Mesothelial cell of epicardium (in vitro differentiated cells): ENCODE measurements at places on chromosomes 7 and 10. TPM values are rescaled to one million over a fixed set of nuclear protein-coding genes. Genes with fewer than 3 reads are reported as not detected.

AS3MT gene
- 8.7 to 12.8 TPM (median 8.7 TPM) in 3 replicates for total RNA-seq

GPR85 gene
- 1.8 to 2.2 TPM (median 2.1 TPM) in 3 replicates for total RNA-seq

ADAMTS14 gene
- 3.2 to 4.1 TPM (median 3.9 TPM) in 3 replicates for total RNA-seq

SORCS3 gene
- total RNA-seq = 0.04 to 0.11 TPM (median 0.09 TPM) in 3 replicates

CELF2 gene
- 24.0 to 27.2 TPM (median 25.2 TPM) in 3 replicates for total RNA-seq

PIP gene
- not detected in 3 replicates for total RNA-seq

NUTM2A gene
- total RNA-seq = 3.1 to 3.4 TPM (median 3.2 TPM) in 3 replicates

NANOS1 gene
- total RNA-seq = 4.1 to 4.6 TPM (median 4.4 TPM) in 3 replicates

OR2A1 gene
- 0.24 to 0.27 TPM (median 0.27 TPM) in 3 replicates for total RNA-seq

ANKRD61 gene
- total RNA-seq = 0.20 to 0.29 TPM in 2 of 3 replicates, not detected in the other

SRGN gene
- total RNA-seq = not detected in 3 replicates

DNA sequence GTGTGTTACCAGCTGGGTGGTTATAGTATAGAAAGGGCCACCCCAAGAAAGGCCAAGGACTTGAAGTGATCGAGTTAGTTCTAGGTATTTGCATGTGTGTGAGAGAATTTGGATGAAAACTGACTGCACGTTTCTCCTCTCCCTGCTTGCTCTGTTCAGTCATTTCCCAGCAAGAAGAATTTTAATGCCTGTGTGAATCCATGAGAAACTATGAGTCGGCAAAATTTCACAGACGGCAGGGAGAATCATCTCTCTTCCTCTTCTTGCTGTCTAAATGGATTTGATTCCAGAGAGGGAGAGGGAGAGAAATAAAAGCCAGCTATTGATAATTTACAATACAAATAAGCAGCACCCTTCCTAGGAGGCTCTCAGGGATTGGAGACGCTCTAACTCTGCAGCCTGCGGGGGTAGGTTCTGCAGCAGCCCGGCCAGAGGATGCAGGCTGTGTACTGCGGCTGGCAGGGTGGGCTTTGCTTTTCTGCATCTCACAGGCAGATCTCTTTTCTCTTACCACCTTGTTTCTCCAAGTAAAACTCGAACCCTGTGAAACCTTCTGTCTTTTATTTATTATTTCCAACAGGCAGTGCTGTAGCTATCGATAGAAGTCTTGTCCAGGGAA is 183.6 kb downstream of the TCF7L2 start:
- DNase-seq = no peak
- H3K4me1 ChIP-seq = peaks cover 42% of the 10 kb centered on the region
- H3K36me3 ChIP-seq = no peaks in the 10 kb centered on the region
- H3K27ac ChIP-seq = peak overlapping the region; percentile 53
- no peak overlapping the region for H3K4me3 ChIP-seq

- H3K4me1 ChIP-seq = peaks cover 35% of the 10 kb centered on the region
- H3K27ac ChIP-seq = peak overlapping the region; percentile 99
- peaks cover 8% of the 10 kb centered on the region for H3K36me3 ChIP-seq
- no peaks in the 10 kb centered on the region for H3K27me3 ChIP-seq
- DNase-seq = no peak
Observed at GRCh38 chr10:114172776-114173602, 1.0 kb downstream of the CCDC186 start.

GRCh38 chr10:129754211-129755050 is 209.6 kb downstream of the EBF3 start:
- no peak for DNase-seq
- no peaks in the 10 kb centered on the region for H3K27me3 ChIP-seq
- no peak overlapping the region for H3K27ac ChIP-seq
- H3K36me3 ChIP-seq = peaks cover 20% of the 10 kb centered on the region

GRCh38 chr7:112061051-112061450 is 145.1 kb downstream of the DOCK4 start:
- H3K36me3 ChIP-seq = no peaks in the 10 kb centered on the region
- DNase-seq = no peak
- H3K27me3 ChIP-seq = no peaks in the 10 kb centered on the region

DNA sequence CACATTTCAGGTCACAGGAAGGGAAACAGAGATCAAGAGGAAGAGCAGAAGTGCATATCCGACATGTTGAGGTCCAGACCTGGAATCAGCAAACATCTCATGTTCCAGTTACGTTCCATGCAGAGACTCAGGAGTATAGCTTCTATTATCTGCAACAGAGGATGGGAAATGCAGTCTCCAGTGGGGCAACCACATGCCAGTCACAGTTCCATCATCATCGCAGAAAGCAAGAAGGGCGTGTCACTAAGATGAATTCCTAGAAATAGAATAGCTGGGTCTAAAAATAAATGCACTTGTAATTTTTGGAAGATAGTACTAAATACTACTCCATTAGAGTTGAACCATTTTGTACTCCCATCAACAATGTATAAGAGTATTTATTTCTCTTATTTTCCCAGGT is 133.2 kb upstream of the MDFIC start:
- H3K27ac ChIP-seq = no peak overlapping the region
- peaks cover 2% of the 10 kb centered on the region for H3K36me3 ChIP-seq
- no peaks in the 10 kb centered on the region for H3K27me3 ChIP-seq
- H3K4me3 ChIP-seq = no peak overlapping the region
- H3K4me1 ChIP-seq = peaks cover 2% of the 10 kb centered on the region
- no peak for DNase-seq

- H3K27me3 ChIP-seq = no peaks in the 10 kb centered on the region
- H3K4me1 ChIP-seq = no peaks in the 10 kb centered on the region
Observed at GRCh38 chr7:70539617-70540016, 592.3 kb upstream of the GALNT17 start.

GRCh38 chr10:114518401-114519305 is 114.4 kb upstream of the AFAP1L2 start:
- DNase-seq = no peak
- H3K27me3 ChIP-seq = no peaks in the 10 kb centered on the region
- peaks cover 2% of the 10 kb centered on the region for H3K36me3 ChIP-seq
- H3K27ac ChIP-seq = no peak overlapping the region
- peaks cover 81% of the 10 kb centered on the region for H3K4me1 ChIP-seq
- no peak overlapping the region for H3K4me3 ChIP-seq

- DNase-seq = no peak
- H3K4me3 ChIP-seq = no peak overlapping the region
- no peak overlapping the region for H3K27ac ChIP-seq
- H3K27me3 ChIP-seq = no peaks in the 10 kb centered on the region
Observed at GRCh38 chr10:98956576-98957260, 278.9 kb downstream of the HPSE2 start.

DNA sequence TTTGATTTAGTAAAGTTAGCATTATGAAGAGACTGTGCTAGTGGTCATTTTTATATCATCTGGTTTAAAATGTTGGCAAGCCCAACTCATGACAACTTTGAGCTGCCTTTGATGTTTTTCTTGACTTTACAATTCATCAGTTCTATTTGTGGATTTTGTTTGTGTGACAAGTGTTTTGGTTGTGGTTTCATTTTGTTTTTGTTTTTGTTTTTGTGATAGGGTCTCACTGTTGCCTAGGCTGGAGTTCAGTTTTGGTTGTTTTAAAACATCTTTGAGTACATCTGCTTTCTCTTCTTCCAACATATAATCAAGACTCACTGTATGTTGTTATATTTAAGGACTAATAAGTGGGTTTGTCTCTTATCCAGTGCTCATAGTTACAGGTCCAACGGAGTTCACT is 17.6 kb upstream of the SFR1 start:
- H3K36me3 ChIP-seq = no peaks in the 10 kb centered on the region
- H3K27me3 ChIP-seq = peaks cover 14% of the 10 kb centered on the region
- H3K4me1 ChIP-seq = no peaks in the 10 kb centered on the region
- no peak overlapping the region for H3K27ac ChIP-seq
- H3K4me3 ChIP-seq = no peak overlapping the region

- H3K36me3 ChIP-seq = peaks cover 9% of the 10 kb centered on the region
- no peak overlapping the region for H3K27ac ChIP-seq
- no peak for DNase-seq
- H3K27me3 ChIP-seq = no peaks in the 10 kb centered on the region
- no peaks in the 10 kb centered on the region for H3K4me1 ChIP-seq
Observed at GRCh38 chr7:139720705-139721231, 57.0 kb downstream of the HIPK2 start.

DNA sequence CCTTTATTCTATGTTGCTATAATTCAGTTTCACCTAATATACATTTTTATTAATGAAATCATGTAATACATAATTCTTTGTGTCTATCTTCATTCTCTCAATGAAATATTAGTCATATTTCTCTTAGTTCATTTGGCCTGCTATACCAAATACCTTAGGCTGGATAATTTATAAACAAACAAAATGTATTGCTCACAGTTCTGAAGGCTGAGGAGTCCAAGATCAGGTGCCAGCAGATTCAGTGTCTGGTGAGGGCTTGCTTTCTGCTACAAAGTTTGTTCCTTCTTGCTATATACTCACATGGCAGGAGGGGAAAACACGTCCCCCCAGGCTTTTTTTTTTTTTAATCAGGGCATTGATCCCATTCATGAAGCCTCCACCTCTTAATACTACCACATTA is 143.4 kb upstream of the GRB10 start:
- no peak overlapping the region for H3K27ac ChIP-seq
- no peaks in the 10 kb centered on the region for H3K36me3 ChIP-seq
- H3K27me3 ChIP-seq = no peaks in the 10 kb centered on the region
- no peak for DNase-seq
- no peaks in the 10 kb centered on the region for H3K4me1 ChIP-seq
- H3K4me3 ChIP-seq = no peak overlapping the region

GRCh38 chr10:86802473-86803108 is 46.2 kb downstream of the BMPR1A start:
- no peak for DNase-seq
- no peaks in the 10 kb centered on the region for H3K27me3 ChIP-seq
- H3K4me3 ChIP-seq = no peak overlapping the region

DNA sequence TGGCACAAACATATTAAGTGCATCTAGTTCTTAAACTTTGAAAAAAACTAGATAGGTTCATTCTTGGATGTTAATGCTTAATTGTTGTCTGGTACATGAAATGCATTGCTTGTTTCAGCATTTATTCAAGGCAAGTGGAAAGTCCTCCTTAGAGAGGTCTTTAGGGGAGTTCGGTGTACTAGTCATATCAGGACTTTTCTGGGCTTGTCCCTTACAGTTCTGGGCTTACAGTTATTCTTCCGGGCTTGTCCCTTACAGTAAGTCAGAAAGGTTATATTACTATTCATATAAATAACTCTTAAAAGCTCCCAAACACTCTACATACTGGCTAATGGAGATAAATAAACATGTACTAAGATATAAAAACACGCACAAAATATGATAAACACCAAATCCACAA is 61.6 kb upstream of the MRLN start:
- H3K27ac ChIP-seq = no peak overlapping the region
- peaks cover 3% of the 10 kb centered on the region for H3K4me1 ChIP-seq
- no peaks in the 10 kb centered on the region for H3K27me3 ChIP-seq

- peak; percentile 55 for DNase-seq
- no peaks in the 10 kb centered on the region for H3K27me3 ChIP-seq
- peak overlapping the region; percentile 95 for H3K27ac ChIP-seq
- peaks cover 53% of the 10 kb centered on the region for H3K4me1 ChIP-seq
- H3K36me3 ChIP-seq = peaks cover 3% of the 10 kb centered on the region
Observed at GRCh38 chr10:71222601-71223346, 10.4 kb downstream of the UNC5B start.

- H3K4me3 ChIP-seq = no peak overlapping the region
- peaks cover 2% of the 10 kb centered on the region for H3K27me3 ChIP-seq
- H3K36me3 ChIP-seq = no peaks in the 10 kb centered on the region
- no peaks in the 10 kb centered on the region for H3K4me1 ChIP-seq
Observed at GRCh38 chr7:88775838-88776237, 16.3 kb downstream of the ZNF804B start.

- peaks cover 8% of the 10 kb centered on the region for H3K27me3 ChIP-seq
- H3K4me3 ChIP-seq = no peak overlapping the region
- H3K27ac ChIP-seq = no peak overlapping the region
- DNase-seq = no peak
Observed at GRCh38 chr7:29556405-29557195, 7.0 kb upstream of the PRR15 start.

GRCh38 chr7:105339404-105340323 is 49.1 kb downstream of the SRPK2 start:
- no peak for DNase-seq
- no peak overlapping the region for H3K27ac ChIP-seq
- H3K36me3 ChIP-seq = no peaks in the 10 kb centered on the region
- H3K27me3 ChIP-seq = no peaks in the 10 kb centered on the region
- no peak overlapping the region for H3K4me3 ChIP-seq

DNA sequence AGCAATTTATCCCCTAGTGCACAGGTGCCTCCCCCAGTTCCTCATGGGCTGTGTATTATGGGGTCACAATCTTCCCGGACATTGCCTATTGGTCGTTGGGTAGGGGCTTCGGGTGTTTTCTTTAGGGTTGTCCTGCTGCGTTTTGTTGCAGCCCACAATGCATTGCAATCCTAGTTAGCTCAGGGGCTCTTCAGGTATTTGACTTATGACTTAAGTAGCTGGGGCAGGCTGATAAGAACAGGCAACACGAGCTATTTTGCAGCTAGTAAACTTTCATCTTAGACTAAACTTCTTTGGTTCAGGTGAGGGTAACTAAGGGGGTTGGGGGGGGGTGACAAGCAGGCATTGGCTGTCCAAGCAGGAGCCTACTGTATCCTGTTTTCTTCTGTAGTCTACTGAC is 158.5 kb downstream of the TPST1 start:
- H3K4me3 ChIP-seq = no peak overlapping the region
- no peaks in the 10 kb centered on the region for H3K27me3 ChIP-seq
- no peak for DNase-seq
- no peaks in the 10 kb centered on the region for H3K4me1 ChIP-seq

DNA sequence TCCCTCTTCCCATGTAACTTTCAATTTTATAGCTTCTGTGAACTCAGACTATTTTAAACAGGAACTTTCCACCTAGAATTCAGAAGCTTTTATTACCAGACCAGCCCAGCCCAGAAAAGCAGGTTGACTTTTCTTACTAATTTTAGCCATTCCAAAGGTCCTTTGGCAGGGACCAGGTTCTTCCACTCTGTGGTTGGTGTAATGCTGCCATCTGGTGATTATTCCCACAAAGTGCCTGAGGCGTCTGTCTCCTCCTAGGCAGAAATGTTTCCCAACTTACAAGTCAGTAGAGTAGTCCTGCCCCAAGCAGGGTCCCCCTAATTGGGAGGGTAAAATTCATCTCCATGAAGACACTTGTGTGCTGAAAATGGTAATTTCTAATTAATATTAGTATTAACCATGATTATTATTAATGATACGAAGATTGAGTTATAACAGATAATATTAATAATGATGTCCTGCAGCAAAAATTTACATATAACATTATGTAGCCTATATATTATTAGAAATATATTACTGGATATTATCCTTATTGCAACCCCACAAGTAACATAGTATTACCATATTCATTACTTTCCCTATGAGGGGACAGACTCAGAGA is 53.0 kb upstream of the PPP1R17 start:
- H3K4me1 ChIP-seq = no peaks in the 10 kb centered on the region
- H3K36me3 ChIP-seq = no peaks in the 10 kb centered on the region
- no peak overlapping the region for H3K4me3 ChIP-seq
- peaks cover 20% of the 10 kb centered on the region for H3K27me3 ChIP-seq
- H3K27ac ChIP-seq = no peak overlapping the region

GRCh38 chr7:104900525-104901239 is 113.3 kb upstream of the KMT2E start:
- H3K4me3 ChIP-seq = no peak overlapping the region
- no peak for DNase-seq
- H3K27me3 ChIP-seq = no peaks in the 10 kb centered on the region
- peaks cover 4% of the 10 kb centered on the region for H3K4me1 ChIP-seq
- H3K36me3 ChIP-seq = no peaks in the 10 kb centered on the region
- no peak overlapping the region for H3K27ac ChIP-seq

GRCh38 chr10:60960913-60961312 is 16.9 kb upstream of the RHOBTB1 start:
- H3K4me1 ChIP-seq = peaks cover 27% of the 10 kb centered on the region
- H3K27me3 ChIP-seq = no peaks in the 10 kb centered on the region
- H3K4me3 ChIP-seq = no peak overlapping the region
- no peaks in the 10 kb centered on the region for H3K36me3 ChIP-seq
- no peak overlapping the region for H3K27ac ChIP-seq

GRCh38 chr7:27172315-27172774 is 1.8 kb downstream of the HOXA10 start:
- H3K4me3 ChIP-seq = peak overlapping the region; percentile 69
- H3K36me3 ChIP-seq = no peaks in the 10 kb centered on the region
- peak; percentile 14 for DNase-seq
- peaks cover 88% of the 10 kb centered on the region for H3K27me3 ChIP-seq
